ENCODE measurements at places on chromosomes 4 and X. TPM values are rescaled to one million over a fixed set of nuclear protein-coding genes. Genes with fewer than 3 reads are reported as not detected.

GRCh38 chr4:184102488-184102887, 115.2 kb downstream of the ENPP6 start:
- DNase-seq: no peak

Gene SSX2B
- polyA plus RNA-seq: not detected

- DNase-seq: no peak
Measured at GRCh38 chr4:146142768-146143167, 32.8 kb upstream of the LSM6 start.

DNA sequence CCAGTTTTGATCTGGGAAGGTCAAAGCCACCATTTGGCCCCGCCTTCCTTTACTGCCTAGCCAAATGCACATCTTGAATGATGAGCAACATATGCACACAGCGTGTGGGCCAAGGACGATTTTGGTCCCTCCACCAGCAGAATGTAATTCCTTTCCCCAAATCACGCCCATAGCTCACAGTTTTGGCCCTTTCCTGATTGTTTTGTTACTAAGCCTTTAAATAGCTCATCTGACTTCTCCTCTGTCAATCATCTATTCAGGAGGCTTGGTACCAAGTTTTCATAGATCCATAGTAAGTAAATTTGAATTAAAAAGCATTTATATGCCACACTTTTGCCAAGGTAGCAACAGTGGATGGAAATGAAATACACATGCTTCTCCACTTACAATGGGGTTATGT, 123.3 kb downstream of the NFKB1 start:
- DNase-seq: no peak

Gene CT45A10
- not detected for polyA plus RNA-seq

Gene CYP4V2
- 8.1 TPM for polyA plus RNA-seq

DNA sequence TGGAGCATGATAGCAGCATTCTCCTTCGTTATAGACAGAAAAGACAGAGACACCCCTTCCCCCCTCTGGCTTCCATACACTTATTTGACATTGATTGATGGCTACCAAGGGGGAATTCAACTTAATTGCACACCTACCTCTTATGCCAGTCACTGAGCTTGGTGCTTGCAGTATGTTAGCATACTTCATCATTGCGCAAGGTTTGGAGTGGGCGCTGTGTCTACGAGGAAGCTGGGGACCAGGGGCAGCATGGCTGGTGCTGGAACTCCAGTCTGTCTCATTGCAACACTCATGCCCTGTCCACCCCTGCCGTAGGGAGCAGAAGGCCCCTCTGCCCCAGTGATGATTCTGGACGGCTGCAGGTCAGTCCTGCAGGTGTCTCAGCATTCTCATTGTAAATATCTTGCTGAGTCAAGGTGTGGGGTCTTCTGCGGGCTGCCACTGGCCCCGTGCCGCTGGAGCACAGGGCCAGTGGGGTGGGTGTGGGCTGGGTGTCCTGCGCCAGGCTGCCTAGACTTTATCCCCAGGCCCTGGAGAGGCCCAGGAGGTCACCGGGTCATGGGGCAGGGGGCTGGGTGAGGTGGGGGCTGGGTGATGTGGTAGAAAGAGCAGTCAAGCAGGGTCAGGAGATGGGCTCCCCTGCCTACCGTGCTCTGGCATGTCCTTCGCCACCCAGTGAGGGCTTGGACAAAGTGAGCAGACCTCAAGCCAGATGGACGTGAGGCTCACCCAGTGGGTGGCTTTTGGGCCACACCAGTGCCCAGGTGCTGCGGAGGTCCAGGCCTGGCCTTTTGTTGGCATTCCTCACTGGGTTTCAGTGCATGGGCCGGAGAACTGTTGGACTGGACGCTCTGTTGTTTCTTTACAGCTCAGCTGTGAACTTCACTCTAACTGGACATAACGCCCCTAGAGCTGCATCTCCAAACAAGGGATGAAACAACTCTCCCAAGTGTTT, 85.5 kb downstream of the PSAPL1 start:
- no peak for DNase-seq

Gene PSMD10
- polyA plus RNA-seq: 28.0 TPM

DNA sequence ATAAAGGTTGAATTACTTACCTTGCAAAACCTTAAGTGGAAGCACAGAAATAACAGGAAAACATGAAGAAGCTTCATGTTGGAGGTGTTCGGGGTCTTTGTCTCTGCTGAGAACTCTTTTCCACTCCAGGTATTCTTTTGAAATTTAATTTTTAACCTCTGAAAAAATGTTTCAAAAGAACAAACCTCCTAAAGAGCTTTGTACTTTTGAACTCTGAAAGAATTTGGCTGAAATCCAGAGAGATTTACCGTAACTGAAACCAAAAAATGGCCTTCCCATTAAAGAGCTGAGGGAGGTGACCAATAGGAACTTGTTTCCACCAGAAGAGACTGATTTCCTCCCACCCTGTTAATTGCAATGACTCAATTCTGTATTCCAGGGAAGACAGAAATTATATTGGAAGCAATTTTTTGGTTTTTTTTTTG, at the start of gene CFI:
Gene CFI, minus strand, starts transcription at position 105 of the 425 bp plus-strand sequence. Its CDS starts 28 bp downstream, at position 77.
- DNase-seq: no peak

Gene QRFPR
- polyA plus RNA-seq: 0.88 TPM

Gene CLDN34
- polyA plus RNA-seq: not detected

GRCh38 chr4:3862640-3863420, 96.6 kb downstream of the ADRA2C start:
- peak; percentile 38 for DNase-seq

Gene PAGE2B
- polyA plus RNA-seq: not detected

Measured in heart right ventricle (tissue), 16 donors.